ENCODE measurements at places on chromosomes 1 and 21.

DNA sequence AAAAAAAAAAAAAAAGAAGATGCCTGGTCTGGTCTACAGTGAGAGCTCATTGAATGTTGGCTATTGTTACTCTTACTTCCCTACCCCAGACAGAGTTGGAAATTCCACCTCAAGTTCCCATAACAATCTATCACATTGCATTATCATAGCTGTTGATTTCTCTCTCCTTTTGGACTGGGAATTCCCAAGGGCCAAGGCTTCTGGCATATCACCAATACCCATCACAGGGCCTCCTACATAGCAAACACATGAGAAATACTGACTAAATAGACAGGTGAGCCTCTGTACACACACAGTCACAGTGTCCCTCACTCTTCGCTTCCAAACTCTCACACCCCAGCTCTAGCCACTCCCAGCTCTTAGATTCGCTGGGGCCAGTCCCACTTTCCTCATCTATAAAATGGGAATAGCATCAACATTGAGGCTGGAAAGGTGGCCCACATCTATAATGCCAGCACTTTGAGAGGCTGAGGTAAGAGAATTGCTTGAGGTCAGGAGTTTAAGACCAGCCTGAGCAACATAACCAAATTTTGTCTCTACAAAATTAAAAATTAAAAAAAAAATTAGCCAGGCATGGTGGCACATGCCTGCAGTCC, 6.4 kb downstream of the PTAFR start:
- no peak for DNase-seq

GRCh38 chr21:31530364-31530763, 129.1 kb upstream of the SOD1 start:
- DNase-seq = no peak

DNA sequence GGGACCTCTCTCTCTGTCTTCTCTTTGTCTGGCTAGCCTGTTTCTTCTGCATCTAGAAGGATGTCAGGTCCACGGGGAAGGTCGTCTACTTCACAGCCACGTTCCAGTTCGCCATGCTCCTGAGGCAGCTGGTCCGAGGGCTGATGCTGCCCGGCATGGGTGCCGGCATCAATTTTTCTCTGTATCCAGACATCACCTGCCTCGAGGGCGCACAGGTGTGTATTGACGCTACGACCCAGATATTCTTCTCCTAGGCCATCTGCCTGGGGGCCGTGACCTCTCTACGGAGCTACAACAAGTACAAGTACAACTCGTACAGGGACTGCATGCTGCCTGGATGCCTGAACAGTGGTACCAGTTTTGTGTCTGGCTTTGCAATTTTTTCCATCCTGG, 841.6 kb upstream of the TMPRSS15 start:
- DNase-seq = no peak

DNA sequence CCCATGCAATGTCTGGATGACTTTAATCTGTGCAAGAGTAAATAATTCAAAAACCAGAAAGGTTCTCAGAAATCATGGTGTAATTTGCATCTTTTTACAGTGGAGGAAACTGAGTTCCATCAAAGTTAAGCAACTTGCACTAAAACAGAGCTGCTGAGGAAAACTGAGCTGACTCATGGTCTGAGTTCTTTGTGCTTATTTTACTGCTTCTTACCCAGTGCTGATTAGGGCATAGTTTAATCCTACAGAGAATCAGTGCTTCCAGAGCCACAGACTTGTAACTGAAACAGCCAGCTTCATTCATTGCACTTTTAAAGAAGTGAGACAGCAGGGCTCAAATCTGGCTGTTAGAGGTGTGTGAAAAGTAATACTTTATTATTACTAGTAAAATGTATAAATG, 10.9 kb upstream of the RWDD3 start:
- DNase-seq = no peak

- DNase-seq = no peak
Measured at GRCh38 chr21:46436621-46437020, 22.1 kb upstream of the DIP2A start.

GRCh38 chr1:183758913-183759312, 46.0 kb upstream of the RGL1 start:
- no peak for DNase-seq

- no peak for DNase-seq
Measured at GRCh38 chr21:42286416-42286815, 28.8 kb downstream of the TFF3 start.

- DNase-seq = peak; percentile 66
Measured at GRCh38 chr1:116574581-116575291, 3.9 kb upstream of the CD58 start.

- DNase-seq = no peak
Measured at GRCh38 chr1:237975376-237975775, 84.7 kb upstream of the ZP4 start.

- DNase-seq = no peak
Measured at GRCh38 chr1:241485554-241485992, 34.0 kb downstream of the FH start.

DNA sequence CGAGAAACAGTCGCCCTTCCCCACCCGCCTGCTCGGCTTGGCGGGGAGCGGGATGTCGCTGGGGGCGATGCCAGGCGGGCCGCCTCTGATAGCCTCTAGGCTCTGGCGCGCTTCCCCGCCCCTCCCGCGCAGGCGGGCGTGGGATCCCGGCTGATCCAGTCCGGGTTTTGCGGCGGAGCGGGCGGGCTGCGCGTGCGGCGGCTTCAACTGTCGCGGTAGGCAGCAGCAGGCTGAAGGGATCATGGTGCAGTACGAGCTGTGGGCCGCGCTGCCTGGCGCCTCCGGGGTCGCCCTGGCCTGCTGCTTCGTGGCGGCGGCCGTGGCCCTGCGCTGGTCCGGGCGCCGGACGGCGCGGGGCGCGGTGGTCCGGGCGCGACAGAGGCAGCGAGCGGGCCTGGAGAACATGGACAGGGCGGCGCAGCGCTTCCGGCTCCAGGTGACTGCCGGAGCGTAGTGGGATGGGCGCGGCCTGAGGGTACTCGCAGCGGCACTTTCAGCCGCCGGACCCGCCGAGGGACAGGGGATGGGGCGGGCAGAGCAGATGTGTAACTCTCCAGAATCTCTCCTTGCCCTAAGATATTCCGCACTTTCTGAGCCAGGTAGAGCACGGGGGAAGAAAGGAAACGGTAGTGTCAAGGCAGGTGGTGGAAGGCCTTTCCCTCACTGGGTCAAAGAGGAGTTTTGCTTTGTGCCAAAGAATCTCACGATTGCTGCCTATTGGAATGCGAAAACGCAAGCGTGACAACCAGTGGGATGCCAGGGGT, at the start of gene FAAH:
TSS of gene FAAH (plus strand) at position 210 of the 764 bp plus-strand sequence. CDS start at position 242, 32 bp downstream.
- DNase-seq = no peak

- DNase-seq = no peak
Measured at GRCh38 chr1:222068937-222069336, 327.0 kb upstream of the DUSP10 start.

GRCh38 chr21:44722731-44723130, 11.4 kb upstream of the TSPEAR start:
- DNase-seq = no peak

All from left renal cortex interstitium (tissue), 4 donors.